ENCODE measurements at places on chromosomes 16 and 17. TPM values are rescaled to one million over a fixed set of nuclear protein-coding genes. Genes with fewer than 3 reads are reported as not detected.

- H3K27ac ChIP-seq: no peak overlapping the region
- no peak overlapping the region for H3K4me3 ChIP-seq
- H3K36me3 ChIP-seq: no peaks in the 10 kb centered on the region
- no peaks in the 10 kb centered on the region for H3K4me1 ChIP-seq
Observed at GRCh38 chr16:55699616-55700015, 43.8 kb downstream of the SLC6A2 start.

GRCh38 chr17:54977744-54978143 is 9.2 kb downstream of the STXBP4 start:
- no peaks in the 10 kb centered on the region for H3K4me1 ChIP-seq
- H3K4me3 ChIP-seq: no peak overlapping the region
- no peaks in the 10 kb centered on the region for H3K36me3 ChIP-seq
- H3K27ac ChIP-seq: no peak overlapping the region

- no peaks in the 10 kb centered on the region for H3K36me3 ChIP-seq
- no peaks in the 10 kb centered on the region for H3K4me1 ChIP-seq
- H3K27ac ChIP-seq: no peak overlapping the region
- DNase-seq: no peak
Observed at GRCh38 chr17:17315142-17315821, 12.1 kb downstream of the NT5M start.

The SLC16A3 gene
- 21.8 TPM for total RNA-seq

DNA sequence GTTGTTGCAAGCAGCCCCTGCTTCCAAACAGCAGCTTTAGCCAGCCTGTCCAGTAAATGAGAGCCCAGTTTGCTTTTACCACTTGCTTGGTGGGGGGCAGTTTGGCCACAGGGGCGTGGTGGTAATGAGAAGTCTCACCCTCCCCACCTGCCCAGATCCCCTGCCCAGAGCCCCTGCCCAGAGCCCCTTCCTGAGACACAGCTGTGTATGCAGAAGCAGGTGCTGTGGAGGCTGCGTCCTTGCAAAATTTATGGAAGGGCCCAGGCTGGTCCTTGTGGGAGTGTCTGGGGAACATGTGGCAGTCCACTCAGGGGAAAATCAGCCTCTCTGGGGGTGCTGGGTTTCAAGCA is 27.6 kb upstream of the LGALS9 start:
- no peaks in the 10 kb centered on the region for H3K27me3 ChIP-seq
- no peak for DNase-seq
- peaks cover 91% of the 10 kb centered on the region for H3K36me3 ChIP-seq

GRCh38 chr16:168424-168823 is 2.6 kb downstream of the HBM start:
- H3K4me1 ChIP-seq: peaks cover 11% of the 10 kb centered on the region
- no peak overlapping the region for H3K27ac ChIP-seq
- no peak for DNase-seq
- peaks cover 71% of the 10 kb centered on the region for H3K27me3 ChIP-seq
- no peak overlapping the region for H3K4me3 ChIP-seq

GRCh38 chr16:22685459-22685830 is 128.5 kb upstream of the HS3ST2 start:
- no peaks in the 10 kb centered on the region for H3K4me1 ChIP-seq
- no peak overlapping the region for H3K4me3 ChIP-seq
- H3K36me3 ChIP-seq: no peaks in the 10 kb centered on the region
- H3K27ac ChIP-seq: no peak overlapping the region

- no peak overlapping the region for H3K27ac ChIP-seq
- H3K27me3 ChIP-seq: no peaks in the 10 kb centered on the region
- H3K4me3 ChIP-seq: no peak overlapping the region
Observed at GRCh38 chr16:53111078-53111791, 56.4 kb downstream of the CHD9 start.

DNA sequence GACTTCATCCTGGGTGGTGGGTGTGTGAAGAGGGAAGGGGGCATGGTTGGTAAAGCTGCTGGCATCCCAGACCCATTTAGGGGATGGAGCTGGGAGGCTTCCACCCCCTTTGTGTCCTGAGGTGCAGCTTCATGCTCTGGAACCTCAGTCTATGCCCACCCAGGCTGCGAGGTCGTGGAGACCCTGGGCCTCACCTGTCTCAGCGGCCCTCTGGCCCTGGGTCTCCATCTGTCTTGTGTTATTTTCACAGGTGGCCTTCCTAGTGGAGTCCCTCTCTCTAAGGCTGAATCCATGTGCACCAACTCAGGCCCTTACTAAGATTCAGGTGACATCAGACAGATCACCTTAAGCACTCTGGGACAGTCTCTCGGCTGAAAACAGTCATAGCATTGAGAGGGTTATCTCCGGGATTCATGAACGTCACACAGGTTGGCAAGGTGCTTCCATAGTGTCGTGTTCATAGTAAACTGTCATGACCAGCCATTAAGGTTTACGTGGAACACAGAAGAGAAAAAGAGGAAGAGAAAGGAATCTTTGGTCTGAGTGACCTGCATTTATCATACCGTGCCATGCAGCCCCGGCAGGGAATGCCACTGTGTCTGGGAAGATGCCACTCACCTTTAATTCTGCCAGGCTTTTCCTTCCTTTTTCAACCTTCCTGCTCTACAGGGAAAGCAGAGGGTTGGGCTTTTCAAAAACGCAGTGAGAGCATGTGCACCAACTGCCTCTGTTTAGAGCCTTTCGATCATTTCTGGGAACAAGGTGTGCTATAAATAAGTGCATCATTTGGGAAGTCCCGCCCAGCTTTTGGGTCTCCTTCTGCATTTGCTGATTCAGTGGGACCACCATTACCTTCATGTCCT is 4.5 kb upstream of the FOXL1 start:
- no peaks in the 10 kb centered on the region for H3K36me3 ChIP-seq
- no peak for DNase-seq
- no peak overlapping the region for H3K4me3 ChIP-seq
- H3K27ac ChIP-seq: no peak overlapping the region

GRCh38 chr16:56832768-56833167 is 32.2 kb upstream of the SLC12A3 start:
- H3K4me3 ChIP-seq: no peak overlapping the region
- H3K27me3 ChIP-seq: no peaks in the 10 kb centered on the region
- no peak overlapping the region for H3K27ac ChIP-seq
- peaks cover 10% of the 10 kb centered on the region for H3K36me3 ChIP-seq
- no peak for DNase-seq
- H3K4me1 ChIP-seq: no peaks in the 10 kb centered on the region

DNA sequence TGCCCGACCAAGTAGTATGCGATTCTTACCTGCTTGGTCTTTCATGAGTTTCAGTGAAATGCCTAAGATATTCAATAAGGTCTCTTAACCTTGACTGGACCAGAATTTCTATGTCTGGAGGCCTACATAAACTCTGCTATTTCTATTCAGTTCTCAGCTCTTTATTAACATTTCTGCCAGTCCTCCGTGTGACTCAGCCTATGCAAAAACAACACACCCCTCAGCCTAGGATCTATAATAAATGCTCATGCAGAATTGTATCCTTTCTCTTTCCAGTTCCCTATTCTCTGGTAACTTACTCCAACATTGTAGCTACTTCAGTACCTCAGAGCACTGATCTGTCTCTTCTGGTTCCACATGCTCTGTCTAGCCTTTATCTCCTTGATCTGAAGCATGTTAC is 1507.4 kb downstream of the CDH11 start:
- H3K27me3 ChIP-seq: no peaks in the 10 kb centered on the region
- no peak overlapping the region for H3K4me3 ChIP-seq
- DNase-seq: no peak

DNA sequence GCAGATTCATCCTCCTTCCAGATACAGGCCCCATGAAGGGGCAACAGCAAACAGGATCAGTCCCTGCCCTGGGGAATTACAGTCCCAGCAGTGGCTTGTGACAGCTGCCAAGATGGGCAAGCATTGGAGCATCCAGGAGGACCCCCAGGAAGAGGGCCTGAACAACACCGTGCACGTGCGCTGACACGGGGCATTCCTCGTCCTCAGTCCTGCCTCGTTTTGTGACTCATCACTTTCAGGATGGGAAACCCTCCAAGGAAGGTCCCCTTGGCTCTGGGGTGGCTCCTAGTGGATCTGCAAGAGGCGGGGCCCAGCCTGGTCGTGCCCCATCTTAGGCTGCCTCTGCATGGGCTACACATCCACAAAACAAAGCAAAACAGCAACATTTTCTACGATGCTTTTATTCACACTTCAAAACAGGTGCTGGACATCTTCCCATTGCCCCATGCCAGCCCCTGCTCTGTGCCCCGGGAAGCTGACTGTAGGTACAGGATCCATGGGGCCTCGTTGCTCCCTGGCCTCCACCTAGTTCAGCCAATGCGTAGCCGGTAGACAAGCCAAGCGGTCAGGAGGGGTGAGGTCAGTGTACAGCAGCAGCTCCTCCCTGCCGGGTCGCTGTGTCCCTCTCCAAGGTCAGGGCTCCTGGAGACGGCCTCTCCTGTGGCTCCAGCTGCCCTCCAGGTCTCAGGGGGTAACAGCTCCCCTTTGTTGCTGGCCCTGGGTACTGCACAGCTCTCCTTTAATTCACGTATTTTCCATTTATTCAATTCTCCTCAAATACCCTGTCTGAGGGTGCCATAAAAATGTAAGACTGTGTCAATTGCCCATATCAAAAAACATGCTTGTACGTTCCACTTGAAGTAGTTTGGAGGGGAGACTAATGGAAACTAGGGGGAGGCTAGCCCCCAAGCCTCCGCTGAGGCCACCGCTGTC is 32.2 kb downstream of the ACTG1 start:
- DNase-seq: peak; percentile 82
- peaks cover 27% of the 10 kb centered on the region for H3K4me1 ChIP-seq
- no peaks in the 10 kb centered on the region for H3K27me3 ChIP-seq
- peak overlapping the region; percentile 70 for H3K4me3 ChIP-seq
- no peaks in the 10 kb centered on the region for H3K36me3 ChIP-seq

DNA sequence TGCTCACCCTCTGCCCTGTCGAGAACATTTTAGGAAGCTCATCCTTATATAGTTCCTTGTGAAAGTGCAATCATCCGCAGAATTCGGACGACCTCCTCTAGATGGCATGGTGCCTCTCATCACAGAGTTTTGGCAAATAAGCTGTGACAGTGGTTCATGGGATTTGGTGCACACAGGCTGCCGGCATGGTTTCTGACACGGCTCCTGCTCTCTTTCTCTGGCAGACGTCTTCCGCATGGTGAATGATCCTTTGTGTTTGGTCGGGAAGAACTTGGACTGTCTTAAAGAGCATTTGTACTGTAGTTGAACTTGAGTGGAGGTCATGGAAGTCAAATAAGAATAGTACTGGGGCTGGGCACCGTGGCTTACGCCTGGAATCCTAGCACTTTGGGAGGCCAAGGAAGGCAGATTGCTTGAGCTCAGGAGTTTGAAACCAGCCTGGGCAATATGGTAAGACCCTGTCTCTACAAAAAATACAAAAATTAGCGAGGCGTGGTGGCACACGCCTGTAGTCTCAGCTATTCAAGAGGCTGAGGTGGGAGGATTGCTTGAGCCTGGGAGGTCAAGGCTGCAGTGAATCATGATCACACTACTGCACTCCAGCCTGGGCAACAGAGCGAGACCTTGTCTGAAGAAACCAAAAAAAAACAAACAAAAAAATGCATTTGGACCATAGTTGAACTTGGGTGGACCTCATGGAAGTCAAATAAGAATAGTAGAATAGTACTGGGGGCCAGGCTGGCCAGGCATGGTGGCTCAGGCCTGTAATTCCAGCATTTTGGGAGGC is 34.7 kb upstream of the NAT9 start:
- no peak for DNase-seq
- no peaks in the 10 kb centered on the region for H3K27me3 ChIP-seq
- no peak overlapping the region for H3K4me3 ChIP-seq
- H3K27ac ChIP-seq: no peak overlapping the region
- H3K4me1 ChIP-seq: no peaks in the 10 kb centered on the region

DNA sequence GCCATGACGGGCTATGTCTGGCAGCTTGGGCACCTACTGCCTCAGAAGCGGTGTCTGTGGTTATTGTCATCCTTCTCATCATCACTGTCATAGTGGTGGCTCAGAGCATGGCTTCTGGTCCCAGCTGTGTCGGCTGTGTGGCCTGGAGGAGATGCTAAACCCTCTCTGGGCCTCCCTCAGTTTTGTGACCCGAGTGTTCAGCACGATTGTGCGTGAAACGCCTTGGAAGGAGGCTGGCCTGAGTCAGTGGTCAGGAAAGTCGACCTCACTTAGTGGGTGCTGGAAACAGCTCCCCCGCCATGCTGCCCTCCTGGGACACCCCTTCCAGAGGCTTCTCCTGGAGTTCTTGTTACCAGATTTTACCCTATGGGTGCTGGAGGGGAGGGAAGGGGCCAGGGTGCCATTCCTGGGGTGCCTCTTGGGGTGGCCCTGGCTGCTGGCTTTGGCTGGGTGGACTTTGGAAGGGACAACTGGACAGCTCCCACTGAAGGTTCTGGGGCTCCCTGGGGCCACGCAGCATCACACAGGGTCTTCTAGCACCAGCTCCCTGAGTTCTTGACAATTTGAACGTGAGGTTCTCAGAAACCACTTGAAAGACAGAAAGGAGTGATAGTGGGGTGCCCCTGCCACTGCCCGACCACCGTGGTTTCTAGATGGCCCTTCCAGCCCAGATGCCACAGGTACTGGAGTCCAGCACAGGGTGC is 226.5 kb upstream of the GSE1 start:
- no peak overlapping the region for H3K4me3 ChIP-seq
- no peaks in the 10 kb centered on the region for H3K27me3 ChIP-seq
- no peaks in the 10 kb centered on the region for H3K36me3 ChIP-seq
- no peak for DNase-seq

DNA sequence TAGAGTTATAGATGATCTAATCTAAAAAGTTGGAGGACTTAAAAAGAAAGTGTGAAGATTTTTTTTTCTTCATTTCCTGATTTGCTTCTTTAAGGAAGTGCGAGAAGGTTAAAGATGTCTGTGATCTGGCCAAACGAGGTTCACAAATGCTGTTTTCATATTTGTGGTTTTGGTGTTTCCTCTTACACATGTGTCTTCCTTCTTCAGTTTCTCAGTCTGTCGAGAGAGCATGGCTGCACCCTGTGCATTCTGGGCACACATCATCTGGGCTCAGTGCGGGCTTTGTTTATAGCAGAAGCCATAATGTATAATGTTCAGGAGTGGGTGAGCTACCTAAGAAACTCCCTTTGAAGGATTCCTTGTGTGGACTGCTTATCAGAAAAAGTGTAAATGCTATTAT is 260.4 kb upstream of the TBX2 start:
- H3K36me3 ChIP-seq: no peaks in the 10 kb centered on the region
- no peaks in the 10 kb centered on the region for H3K27me3 ChIP-seq
- no peak overlapping the region for H3K27ac ChIP-seq

Data from psoas muscle (tissue), 8 donors.